T-helper 2 cell (primary cell): ENCODE measurements at places on chromosomes 7 and 10.

DNA sequence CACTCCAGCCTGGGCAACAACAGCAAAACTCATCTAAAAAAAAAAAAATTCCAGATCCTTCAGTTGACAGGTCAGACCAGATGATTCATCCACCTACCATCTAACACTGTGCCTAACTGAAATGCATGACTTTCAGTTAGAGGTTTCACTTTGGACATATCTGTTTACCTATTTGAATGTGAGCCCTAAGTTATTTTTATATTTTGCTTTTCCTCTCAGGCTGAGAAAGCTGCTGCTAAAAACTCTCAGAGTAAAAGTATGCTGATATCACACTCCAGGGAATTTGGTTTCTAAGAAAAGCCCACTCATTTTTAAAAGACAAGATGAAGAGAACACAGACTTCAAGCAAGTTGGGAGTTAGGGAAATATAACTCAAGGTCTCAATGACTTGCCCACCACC lies 126.0 kb downstream of the SGMS1 start:
- no peak for DNase-seq

- no peak for DNase-seq
These were observed 40.5 kb downstream of the TBATA start for GRCh38 chr10:70744617-70745143.

- DNase-seq: no peak
These were observed 24.7 kb upstream of the GJD4 start for GRCh38 chr10:35580423-35580770.

DNA sequence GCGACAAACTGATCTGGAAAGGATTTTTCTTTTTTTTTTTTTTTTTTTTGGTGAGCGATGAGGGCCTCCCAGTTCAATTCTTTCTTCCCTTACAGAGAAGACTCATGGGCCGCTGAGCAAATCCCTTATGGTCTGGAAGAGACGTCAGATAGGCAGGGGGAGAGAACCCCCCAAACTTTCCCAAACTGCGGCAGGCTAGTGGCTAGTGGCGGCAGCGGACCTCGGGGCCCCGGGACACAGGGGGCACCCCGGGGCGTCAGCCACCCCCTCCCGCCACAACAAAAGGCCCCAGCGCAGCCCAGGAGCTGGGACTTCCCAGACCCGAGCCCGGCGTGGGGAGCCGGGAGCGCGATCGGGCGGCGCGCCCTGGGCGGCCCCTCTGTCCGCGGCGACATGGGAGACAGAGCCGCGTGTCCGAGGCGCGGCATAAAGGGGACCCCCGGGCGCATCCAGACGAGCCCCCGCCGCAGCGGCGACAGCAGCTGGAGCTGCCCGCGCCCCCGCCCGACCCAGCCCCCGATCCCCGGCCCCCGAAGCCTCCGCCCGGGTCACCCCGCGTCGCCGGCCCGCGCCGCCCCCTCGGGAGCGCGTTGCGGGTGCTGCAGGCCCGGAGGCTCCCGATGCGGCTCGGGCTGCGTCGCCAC lies 755 bp downstream of the FAM171A1 start:
- DNase-seq: no peak

DNA sequence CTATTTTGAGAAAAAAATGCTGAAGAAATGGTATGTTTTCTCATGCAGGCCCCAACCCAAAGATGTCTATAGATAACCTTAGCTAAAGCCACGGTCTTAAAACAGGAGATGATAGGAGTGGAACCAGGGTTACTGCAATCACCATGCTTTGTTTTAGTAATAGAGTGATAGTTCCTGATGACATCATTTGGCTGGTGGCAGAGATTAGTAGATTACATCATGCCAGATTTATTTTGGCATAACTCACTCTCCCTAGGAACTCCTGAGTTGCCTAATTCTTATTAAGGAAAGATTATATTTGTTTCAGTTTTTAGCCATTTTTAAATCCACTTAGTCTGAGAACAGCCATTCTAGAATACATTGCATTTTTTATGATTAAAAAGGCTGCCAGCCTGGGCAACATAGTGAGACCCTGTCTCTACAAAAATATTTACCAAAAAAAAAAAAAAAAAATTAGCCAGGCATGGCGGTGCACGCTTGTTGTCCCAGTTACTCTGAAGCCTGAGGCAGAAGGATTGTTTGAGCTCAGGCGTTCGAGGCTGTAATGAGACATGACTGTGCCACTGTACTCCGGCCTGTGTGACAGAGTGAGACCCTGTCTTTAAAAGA lies 17.8 kb downstream of the ENO4 start:
- DNase-seq: no peak

- no peak for DNase-seq
These were observed 90.3 kb downstream of the BTRC start for GRCh38 chr10:101444058-101444898.

DNA sequence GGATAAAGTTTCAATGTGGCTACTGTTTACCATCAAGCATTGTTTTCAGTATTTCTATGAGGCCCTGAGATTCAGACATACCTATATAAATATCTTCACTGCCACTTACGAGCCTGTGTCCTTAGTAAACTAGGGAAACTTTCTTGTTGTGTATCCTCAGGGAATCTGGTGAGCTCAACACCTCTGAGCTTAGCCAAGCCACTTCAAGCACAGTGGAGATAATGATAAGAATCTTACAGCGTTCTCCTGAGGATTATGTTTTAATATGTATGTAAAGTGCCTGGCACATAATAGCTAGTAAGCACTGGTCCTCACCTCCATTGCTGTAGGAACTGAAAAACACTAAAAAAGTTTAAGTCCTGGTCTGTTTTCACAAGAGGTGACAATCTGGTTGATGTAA lies 268.3 kb downstream of the SKIDA1 start:
- DNase-seq: no peak

- no peak for DNase-seq
These were observed 2.0 kb upstream of the BLVRA start for GRCh38 chr7:43756368-43757072.

DNA sequence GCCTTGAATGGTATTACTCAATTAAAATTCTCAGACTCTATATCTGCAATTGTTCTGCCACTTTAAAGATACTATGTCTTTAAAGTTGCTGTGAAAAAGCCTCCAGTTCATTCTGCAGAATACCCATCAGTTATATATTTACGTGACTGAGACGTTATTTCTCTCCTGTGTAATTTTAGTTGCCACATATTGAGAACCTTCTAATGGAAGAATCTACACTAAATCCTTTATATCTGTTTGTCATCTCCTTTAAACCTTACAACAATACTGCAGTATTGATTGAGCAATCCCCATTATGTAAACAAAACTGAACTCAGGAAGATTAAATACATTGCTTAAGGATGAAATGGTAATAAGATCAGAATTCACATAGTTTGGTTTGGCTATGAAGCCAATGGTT lies 30.0 kb downstream of the GPR141 start:
- no peak for DNase-seq

- DNase-seq: no peak
These were observed 91.7 kb upstream of the HPS1 start for GRCh38 chr10:98538472-98538871.
